ENCODE measurements at places on chromosomes 3 and 15.

- DNase-seq = no peak
Measured at GRCh38 chr15:63986185-63986680, 60.1 kb downstream of the DAPK2 start.

DNA sequence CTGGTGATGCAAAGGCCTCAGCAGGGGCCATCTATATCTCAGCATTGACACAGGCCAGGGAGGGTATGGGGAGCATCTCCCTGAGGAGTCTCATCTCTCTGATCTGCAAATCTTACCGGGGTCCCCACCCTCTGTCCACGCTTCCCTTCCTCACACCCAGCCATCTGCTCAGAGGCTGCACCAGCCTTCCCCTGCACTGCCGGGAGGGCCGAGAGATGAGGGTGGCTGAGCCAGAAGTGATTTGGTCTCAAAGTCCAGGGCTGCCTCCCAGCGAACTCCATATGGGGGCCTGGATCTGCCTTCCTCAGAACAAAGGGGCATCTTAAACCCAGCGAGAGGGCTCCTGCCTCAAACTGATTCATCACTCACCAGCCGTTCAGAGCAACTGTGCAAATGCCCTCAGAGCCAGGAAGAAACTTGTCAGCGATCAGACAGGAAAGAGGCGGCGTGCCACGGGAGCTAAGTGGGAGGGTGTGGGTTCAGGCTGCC, 4.6 kb downstream of the IGDCC3 start:
- no peak for DNase-seq

GRCh38 chr3:100075851-100076730, 38.2 kb downstream of the FILIP1L start:
- no peak for DNase-seq

DNA sequence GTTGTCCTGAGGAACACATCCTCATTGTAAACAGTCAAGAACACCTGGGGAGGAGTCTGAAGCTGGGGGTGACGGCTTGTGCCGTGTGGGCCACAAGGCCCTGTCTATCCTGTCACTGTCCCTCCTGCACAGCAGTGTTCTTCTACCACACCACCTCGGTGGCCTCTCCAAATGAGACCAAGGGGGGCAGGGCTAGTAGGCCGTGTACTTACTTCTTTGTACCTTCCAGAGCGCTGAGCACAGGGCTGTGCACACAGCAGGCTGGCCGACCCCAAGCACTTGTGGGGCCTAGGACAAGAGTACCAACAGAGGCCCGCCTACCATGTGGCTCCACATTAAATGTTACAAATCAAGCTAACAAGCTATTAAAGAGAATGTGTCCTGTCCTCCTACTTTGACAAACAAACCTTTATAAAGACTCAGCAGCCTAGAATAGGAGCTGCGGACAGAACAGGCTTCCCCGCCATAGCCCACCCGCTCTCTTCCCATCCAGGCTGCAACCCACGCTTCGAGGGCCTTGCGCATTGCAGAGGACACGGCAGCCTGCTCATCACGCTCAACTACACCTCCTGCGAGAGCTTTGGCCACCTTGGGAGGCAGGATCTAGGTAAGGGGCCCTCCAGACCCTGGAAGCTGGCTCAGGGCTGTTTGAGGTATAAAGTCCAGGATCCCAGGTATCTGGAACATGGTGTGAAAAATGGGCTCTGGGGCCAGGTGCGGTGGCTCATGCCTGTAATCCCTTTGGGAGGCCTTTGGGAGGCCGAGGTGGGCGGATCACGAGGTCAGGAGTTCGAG, 30.5 kb downstream of the MELTF start:
- no peak for DNase-seq

- no peak for DNase-seq
Measured at GRCh38 chr15:88323976-88324740, 67.6 kb upstream of the NTRK3 start.

DNA sequence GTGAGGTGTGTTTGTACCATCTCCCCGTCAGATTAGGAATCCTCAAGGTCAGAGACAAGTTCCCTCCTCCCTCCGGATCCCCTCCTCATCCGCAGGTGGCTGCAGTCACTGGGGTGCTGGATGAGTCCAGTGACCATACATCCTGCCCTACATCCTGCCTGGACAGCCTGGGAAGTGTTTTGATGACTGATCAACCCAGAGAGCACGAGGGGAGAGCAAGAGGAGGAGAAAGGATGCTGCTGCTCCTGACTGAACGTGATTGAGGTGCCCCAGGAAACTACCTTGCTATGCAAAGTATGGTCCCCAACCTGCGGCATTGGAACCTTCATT, 65.1 kb downstream of the SLC12A8 start:
- DNase-seq = no peak

- DNase-seq = no peak
Measured at GRCh38 chr3:154849408-154849807, 230.7 kb upstream of the MME start.

- DNase-seq = no peak
Measured at GRCh38 chr3:183354325-183354831, 74.0 kb downstream of the MCF2L2 start.

GRCh38 chr3:105162448-105162847, 204.3 kb upstream of the ALCAM start:
- no peak for DNase-seq

DNA sequence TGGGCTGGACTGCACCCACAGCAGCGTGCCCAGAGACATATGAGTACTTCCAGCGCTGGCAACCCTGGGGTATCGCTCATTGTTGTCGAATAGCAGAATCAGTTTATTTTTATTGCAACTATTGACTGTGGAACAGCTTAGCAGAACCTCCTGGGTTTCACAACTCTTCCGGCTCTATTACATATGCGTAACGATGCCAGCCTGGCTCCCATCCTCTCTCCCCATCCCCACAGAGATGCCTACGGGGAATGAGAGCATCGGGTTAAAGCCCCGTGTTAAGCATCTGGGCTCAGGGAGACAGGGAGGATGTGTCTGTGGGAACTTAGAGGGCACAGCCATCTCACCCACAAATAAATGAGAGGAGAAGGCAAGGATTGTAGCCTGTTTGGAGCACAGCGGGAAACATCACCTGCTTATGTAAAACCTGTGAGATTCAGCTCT, 76.6 kb upstream of the DLG1 start:
- DNase-seq = peak; percentile 5

DNA sequence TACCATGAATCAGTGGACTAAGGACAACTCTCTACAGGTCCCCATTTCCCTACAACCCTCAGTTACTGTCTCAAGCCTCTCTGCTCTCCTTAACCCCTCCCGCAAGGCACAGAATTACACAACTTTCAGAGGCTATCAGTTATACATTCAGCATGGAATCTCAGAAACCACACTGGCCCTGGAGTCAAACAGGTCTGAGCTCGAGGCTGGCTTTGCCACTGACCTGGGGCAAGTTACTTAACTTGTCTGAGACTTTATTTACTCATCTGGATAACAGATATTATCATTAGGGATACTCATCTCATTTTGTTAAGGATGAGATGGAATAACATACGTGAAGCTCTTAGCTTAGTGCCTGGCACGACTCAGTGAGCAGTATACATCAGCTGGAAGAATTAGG, 95.2 kb downstream of the WDR76 start:
- no peak for DNase-seq

DNA sequence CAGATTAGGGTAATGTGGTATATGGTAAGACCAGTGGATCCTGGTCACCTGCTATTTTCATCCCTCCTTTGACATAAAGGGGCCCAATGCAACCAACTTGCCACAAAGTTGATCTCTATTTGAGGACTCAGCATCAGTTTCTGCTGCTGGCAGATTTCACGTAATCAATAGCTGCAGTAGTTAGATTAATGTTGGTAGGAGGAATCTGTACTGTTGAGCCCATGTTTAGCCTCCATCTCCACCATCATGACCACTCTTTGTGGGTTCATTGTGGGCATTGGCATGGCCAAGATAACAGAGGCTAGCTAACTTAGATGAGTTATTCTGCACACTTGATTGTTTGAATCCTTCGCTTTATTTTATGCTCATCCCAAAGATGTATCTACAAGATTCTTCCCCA, 29.9 kb downstream of the CGGBP1 start:
- no peak for DNase-seq

- peak; percentile 71 for DNase-seq
Measured at GRCh38 chr15:67833710-67834511, 5.9 kb downstream of the RNU6-1 start.

GRCh38 chr3:81874738-81875137, 113.3 kb upstream of the GBE1 start:
- DNase-seq = no peak

GRCh38 chr15:68113751-68114150, 59.6 kb downstream of the PIAS1 start:
- no peak for DNase-seq

GRCh38 chr3:194730365-194730764, 44.7 kb downstream of the FAM43A start:
- DNase-seq = peak; percentile 64

- DNase-seq = no peak
Measured at GRCh38 chr15:100892013-100892355, 12.4 kb downstream of the ALDH1A3 start.

GRCh38 chr15:88627463-88627862, 6.3 kb downstream of the AEN start:
- no peak for DNase-seq

GRCh38 chr3:161939918-161940620, 443.5 kb downstream of the OTOL1 start:
- DNase-seq = no peak

- DNase-seq = no peak
Measured at GRCh38 chr3:20669184-20669583, 483.2 kb upstream of the SGO1 start.

DNA sequence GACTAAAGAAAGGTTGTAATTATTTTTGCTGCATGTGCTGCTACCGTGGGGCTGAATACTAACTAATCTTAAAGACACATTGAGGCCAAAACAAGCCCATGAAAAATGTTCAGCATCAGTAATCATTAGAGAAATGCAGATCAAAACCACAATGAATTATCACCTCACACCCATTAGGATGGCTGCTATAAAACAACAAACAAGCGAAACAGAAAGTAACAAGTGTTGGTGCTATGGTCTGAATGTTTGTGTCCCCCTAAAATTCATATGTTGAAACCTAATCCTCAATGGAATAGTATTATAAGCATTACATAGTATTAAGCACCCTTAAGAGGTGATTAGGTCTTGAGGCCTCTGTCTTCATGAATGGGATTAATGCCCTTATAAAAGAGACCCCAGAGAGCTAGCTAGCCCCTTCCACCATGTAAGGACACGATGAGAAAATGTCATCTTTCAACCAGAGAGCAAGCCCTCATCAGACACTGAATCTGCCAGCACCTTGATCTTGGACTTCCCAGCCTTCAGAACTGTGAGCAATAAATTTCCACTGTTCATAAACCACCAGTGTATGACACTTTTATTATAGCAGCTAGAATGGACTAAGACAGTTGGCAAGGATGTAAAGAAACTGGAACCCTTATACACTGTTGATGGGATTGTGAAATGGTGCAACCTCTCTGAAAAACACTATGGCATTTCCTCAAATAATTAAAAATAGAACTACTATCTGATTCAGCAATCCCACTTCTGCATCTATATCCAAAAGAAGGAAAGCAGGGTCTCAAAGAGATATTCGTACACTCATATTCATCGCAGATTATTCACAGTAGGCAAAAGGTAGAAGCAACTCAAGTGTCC, 76.1 kb downstream of the REC114 start:
- DNase-seq = no peak

- no peak for DNase-seq
Measured at GRCh38 chr3:122103821-122104514, 48.8 kb downstream of the CD86 start.

DNA sequence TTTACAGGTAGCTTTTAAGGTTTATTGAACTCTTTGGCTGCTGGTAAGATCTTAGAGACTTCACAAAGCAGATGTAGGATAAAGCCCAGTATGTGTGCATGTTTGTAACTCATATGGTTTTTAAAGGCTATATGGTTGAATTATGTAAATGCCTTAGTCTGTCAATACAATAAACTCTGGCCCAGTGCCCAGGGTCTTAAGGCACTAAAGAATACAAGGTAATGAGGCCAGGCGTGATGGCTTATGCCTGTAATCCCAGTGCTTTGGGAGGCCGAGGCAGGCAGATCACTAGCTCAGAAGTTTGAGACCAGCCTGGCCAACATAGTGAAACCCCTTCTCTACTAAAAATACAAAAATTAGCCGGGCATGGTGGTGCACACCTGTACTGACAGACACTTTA, 170.3 kb upstream of the CGNL1 start:
- DNase-seq = no peak

- DNase-seq = no peak
Measured at GRCh38 chr3:41363830-41364523, 164.7 kb downstream of the CTNNB1 start.
